ENCODE measurements at places on chromosomes 3 and 15. TPM values are rescaled to one million over a fixed set of nuclear protein-coding genes. Genes with fewer than 3 reads are reported as not detected.

ARPP21 gene
- polyA plus RNA-seq: not detected

- no peak for DNase-seq
Observed at GRCh38 chr3:126364731-126365301, 7.6 kb upstream of the KLF15 start.

CPNE9 gene
- polyA plus RNA-seq: 0.14 TPM

PSTPIP1 gene
- polyA plus RNA-seq: 4.4 TPM

DNA sequence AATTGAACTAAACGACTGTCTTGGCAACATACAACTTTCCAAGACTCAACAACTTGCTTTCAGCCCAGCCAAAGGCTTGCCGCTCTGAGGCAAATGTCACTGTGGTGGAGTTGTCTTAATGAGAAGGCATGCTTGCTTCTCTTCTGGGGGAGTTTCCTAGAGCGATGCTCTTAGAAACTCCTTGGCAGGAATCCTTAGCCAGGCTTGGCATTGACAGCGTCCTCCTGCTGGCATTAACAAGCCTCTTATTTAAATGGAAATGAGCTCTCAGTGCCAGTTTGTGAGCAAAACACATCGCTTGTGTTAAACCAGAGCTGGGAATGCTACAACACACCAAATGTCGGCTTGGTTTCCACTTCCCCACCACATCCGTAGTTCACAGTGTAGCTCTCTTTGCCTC, 265.5 kb upstream of the TPRG1 start:
- DNase-seq: no peak

- no peak for DNase-seq
Observed at GRCh38 chr3:122313281-122313680, 11.8 kb upstream of the CSTA start.

DNA sequence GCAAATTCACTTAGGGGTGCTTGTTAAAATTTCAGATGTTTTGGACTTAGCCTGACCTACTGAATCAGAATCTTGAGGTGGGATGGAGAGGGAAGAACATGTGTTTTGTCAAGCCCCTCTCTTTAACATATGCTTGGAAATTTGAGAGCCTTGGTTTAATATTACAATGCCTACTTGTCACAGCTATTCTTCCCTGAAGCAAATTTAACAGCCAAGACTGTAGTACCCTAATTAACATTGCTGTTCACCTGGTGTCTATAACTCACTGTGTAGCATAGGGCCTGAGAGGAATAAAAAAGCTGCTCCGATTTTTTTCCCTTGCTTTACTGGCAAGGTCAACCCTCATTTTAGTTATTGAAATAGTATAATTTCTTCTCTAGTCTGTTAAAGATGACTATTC, 880.1 kb downstream of the CADM2 start:
- DNase-seq: no peak

TM2D3 gene
- polyA plus RNA-seq: 72.7 TPM

GRCh38 chr3:61030469-61031035, 220.7 kb downstream of the FHIT start:
- DNase-seq: peak; percentile 91

- DNase-seq: no peak
Observed at GRCh38 chr3:151316267-151316991, at the start of gene GPR87. TSS of gene GPR87 (minus strand) at chr3:151316820. CDS start at chr3:151300100, 16,720 bp downstream.

DNA sequence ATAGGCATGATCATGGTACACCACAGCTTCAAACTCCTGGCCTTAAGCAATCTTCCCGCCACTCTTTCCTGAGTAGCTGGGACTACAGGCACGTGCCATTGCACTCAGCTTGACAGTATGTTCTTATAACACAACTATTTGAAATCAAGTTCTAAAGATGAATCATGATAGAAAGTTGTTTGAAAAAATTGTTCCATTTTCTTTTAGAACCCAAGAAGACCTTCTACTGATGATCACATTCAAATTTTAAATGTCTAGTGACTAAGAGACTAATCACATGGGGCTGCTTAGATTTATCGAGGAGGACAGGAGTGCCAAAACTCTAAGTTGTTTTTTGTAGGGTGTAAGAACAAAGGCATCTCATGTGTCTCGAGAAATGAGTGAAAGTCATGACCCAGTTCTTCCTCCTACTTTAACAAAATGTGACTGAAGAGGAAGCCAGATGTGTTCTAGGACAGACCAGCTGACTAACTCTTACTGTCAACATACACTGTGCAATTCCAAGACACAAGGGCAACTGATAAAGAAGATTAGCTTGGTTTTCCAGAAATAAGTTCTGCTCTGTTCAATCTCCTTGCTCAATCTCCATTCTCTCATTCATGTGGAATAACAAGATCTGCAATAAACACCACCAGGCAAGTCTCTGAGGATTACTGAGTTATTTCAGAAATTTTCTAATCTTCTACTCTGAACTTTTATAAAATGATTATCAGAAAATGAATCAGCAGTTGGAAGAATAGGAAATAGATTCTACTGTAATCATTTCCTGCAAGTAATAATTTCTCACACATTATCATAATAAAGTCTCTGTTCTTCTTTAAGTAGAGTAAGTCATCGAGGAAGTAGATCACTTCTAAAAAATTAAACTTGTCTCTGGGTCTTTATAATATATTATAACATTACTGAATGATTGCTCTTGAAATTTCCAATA, 122.6 kb upstream of the CCNL1 start:
- DNase-seq: no peak

PAK6 gene
- polyA plus RNA-seq: not detected

Data from HepG2 (cell line).